ENCODE measurements at places on chromosomes 12 and 14.

DNA sequence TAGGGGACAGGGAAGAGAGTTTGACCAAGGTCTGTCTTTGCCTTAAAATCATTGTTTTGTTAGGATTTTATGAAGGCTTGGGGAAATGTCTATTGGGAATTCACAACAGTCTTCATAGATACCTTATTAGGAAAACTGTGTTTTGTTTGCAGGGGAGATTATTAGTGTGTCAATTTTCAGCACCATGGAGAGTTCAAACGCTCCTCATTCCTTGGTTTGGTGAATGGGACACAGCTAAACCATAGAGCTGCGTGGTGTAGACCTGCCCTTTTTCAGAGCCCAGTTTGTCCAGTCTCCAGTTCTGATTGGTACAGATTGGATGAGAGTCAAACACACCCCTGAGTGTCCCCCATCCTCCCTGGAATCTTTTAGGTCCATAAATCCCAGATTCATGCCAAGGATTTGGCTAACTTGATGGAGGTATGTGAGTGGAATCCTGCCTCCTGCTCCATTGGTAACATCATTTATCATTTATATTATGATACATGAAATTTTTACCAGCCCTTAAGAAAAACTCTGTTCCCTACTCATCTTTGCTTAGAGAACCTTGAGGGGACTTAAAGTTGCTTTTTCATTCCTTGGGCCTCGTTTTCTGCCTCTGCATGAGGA lies 12.0 kb downstream of the NGDN start:
- DNase-seq, result no peak

DNA sequence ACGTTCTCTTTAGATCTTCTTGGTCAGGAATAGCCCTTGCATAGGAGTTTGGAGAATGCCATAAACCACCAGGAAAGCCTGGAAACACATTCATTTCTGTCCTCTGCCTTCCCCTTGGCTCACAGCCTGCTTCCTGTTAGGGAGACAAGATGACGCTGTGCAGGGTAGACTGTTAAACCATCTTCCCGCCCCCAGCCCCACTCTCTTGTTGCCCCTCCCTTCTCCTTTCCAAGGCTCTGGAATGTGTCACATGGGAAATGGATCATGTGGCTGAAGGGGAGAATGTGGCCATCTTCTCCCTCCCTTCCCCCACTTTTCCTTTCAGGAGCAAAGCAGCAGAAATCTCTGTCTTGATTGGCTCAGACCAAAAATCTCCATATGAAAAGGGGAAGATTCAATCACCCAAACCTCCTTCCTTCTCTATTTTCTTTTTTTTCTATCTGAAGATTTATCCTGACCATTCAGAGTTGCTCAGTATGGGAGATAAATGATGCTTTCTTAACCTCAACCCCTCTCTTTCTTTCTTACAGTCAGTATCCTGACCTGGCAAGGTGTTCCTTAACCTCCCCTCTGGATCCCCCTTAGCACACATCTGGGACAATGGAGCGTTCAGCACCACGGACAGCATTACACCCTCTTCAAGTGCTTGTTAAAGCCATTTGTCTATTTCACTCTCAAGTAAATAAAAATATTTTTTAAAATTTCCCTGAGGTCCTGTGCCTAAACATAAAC lies 11.4 kb downstream of the GPR19 start:
- no peak for DNase-seq

GRCh38 chr12:87720967-87721366 lies 308.2 kb downstream of the C12orf50 start:
- DNase-seq, result no peak

DNA sequence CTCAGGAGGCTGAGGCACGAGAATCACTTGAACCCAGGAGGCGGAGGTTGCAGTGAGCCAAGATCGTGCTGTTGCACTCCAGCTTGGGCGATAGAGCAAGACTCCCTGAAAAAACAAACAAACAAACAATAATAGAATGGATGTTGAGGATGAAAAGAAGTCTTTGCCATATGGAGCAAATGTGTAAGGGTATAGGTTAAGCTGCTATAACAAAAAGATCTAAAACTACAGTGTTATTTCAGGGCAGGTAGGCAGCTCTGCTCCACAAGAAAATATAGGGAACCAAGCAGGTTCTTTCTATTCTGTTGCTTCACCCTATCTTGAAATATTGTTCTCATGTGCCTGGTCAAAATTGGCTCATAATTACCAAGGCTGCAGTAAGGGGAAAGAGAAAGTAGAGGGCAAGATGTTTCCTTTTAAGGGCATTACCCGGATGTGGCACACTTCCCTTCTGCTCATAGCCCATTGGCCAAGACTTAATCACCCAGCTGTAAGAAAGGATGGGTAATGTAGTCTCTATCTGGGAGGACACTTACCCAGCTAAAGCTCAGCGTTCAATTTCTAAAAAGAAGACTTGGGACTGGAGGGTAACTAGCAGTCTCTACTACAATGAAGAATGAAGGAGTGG lies 23.5 kb downstream of the SDSL start:
- DNase-seq, result no peak

DNA sequence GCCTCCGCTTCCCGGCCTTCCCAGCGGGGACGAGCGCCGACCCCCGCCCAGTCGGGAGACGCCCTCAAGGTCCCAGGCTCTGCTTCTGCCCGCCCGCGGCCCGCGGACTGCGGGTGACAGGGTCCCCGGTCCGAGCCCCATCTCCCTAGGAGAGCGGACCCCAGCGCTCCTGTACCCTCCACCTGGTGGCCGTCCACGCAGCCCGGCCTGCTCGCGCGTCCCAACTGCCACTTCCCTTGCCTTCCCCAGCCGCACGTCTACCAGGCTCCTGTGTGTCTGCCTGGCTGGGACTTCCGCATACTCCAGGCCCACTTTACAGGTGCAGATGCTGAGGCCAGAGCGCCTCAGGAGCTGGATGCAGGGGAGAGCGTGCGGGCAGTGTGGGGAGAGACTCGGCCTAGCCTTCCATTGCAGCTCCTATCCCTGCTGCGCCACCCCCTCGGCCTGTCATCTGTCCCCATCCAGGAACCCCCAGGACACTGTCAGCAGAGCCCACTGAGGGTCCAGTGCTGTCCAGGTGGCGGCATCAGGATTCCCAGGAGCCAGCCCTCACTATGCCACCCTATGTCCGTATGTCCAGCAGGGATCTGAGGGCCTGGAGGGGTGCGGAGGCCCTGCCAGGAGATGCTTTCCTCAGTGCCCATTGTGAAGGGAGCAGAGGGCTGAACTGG lies 8.0 kb upstream of the ANKRD9 start:
- DNase-seq, result no peak

DNA sequence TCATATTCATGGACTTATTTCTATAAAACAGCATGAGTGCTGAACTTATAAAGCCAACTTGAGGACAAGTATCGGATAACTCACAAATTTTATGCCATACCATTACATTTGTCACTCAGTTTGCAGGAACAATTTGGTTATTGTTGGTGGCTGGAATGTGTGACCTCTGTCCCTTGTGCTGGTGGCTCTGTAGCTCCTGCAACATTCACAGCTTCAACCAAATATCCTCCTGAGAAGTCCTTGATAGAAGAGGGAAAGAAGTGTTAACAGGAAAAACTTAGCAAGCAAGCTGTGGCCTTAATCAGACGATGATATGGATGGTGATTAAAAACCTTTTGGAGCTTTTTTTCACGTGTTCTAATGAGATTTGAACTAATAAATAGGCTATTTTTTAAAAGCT lies 61.0 kb upstream of the DNM1L start:
- DNase-seq, result no peak

- DNase-seq, result no peak
Measured at GRCh38 chr12:92634202-92634601, 68.6 kb upstream of the PLEKHG7 start.

GRCh38 chr14:35855876-35856481 lies 29.8 kb downstream of the BRMS1L start:
- DNase-seq, result no peak

All from stimulated activated CD4-positive, alpha-beta T cell treated with anti-CD3 and anti-CD28 coated beads, TNF-alpha, amount 100 ng/mL, for 1 hour (primary cell).